ENCODE measurements at places on chromosomes 7 and 10.
A peak's percentile ranks its signal among the peaks of the same experiment; 100 is the strongest.

DNA sequence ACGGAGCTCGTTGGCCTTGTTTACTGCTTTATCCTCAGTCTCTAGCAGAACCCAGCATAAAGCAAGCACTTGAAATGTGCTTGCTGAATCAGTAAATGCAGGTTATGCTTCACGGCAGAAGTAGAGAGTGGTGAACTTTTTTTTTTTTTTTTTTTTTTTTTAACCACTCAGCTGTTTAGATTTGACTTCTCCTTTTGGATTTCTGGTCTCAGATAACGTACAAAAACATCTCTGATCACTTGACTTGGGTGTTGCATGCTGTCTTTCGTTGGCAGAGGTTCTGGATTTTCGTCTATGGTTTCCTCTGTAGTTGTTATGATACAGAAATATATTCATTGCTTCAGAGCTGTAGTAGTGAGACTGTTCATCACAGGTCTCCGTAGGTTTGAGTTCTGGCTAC is 242.5 kb upstream of the HABP2 start:
- DNase-seq = no peak

GRCh38 chr7:1210321-1210978 is 22.2 kb upstream of the UNCX start:
- no peak for DNase-seq

GRCh38 chr10:108597031-108597430 is 1326.3 kb downstream of the XPNPEP1 start:
- DNase-seq = no peak

- no peak for DNase-seq
Measured at GRCh38 chr10:11355592-11355991, 255.9 kb downstream of the USP6NL start.

GRCh38 chr7:44187636-44188416 is 1.4 kb downstream of the GCK start:
- DNase-seq = no peak

GRCh38 chr7:131482800-131483199 is 73.6 kb downstream of the PODXL start:
- DNase-seq = no peak

DNA sequence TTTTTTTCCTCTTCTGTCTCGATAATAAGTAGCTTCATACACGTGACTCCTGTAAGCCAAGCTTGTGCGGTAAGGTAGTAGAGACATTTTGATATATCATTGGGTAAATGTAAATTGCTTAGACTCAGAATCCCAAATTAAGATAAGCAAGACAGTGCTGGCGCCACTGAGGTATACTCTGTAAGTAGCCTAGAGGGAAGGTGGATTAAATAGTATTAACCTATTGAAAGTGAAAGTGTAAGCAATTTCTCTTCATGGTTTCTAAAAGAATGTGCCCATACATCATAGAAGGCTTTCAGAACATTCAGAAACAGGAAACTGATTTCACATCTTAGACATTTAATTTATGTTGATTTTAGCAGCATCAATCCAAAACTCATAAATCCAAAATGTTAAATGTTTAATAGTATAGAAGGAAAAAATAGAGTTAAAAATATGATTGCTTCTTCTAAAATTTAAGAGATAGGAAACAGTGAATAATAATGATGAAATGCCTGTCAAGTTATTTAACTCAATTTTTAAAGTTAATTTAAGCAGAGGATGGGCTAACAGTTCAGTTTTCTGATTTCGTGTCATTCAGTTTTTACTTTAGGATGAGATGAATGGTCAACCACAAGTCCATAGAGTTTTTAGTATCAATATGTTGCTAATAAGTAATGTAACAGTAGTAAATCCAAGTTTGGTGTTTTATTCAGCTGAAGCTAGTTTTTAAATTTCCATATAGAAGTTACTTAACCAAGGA is 36.8 kb downstream of the LRRC72 start:
- peak; percentile 41 for DNase-seq

- peak; percentile 71 for DNase-seq
Measured at GRCh38 chr10:1061930-1062774, 6.0 kb downstream of the WDR37 start.

GRCh38 chr10:23980094-23980493 is 228.8 kb upstream of the KIAA1217 start:
- DNase-seq = no peak

- peak; percentile 84 for DNase-seq
Measured at GRCh38 chr10:29998142-29998808, 61.1 kb downstream of the JCAD start.

GRCh38 chr10:114719311-114719710 is 61.2 kb upstream of the ABLIM1 start:
- DNase-seq = no peak

DNA sequence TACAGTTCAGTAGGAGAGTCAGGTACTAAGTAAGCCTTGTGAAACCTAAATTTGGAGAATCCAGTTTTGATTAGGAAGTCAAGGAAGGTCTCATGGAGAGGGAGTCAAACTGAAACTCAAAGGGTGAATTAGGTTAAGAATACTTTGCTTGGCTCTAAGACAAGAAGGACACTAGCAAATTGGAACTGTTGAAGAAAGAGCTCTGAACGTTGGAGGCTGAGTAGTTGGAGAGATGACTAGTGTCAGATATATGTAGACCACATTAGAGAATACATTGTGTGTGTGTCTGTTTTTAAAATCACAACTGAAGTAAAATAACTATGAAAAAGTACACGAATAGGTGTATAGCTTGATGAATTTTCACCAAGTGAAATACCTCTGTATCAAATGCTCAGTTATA is 6.3 kb downstream of the VPS26A start:
- DNase-seq = no peak

- DNase-seq = no peak
Measured at GRCh38 chr10:119360181-119360921, 153.0 kb downstream of the GRK5 start.

DNA sequence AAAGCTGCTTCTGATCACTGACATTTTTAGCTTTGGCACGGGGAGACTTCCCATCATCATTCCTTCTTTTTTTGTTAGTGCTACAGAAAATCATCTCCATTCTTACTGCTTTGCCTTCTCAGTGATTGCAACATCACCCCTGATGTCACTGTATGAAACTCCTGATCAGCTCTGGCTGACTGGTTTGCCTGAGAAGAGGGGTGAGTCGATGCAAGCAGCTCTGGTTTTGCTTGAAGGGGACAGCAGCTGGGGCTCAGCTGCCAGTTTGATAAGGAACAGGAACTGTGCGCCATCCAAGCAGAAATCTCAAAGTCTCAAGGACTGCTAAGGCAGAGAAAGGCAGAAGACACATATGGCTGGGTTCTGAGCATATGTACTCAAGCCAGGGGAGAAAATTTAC is 808.5 kb upstream of the CELF2 start:
- DNase-seq = no peak

GRCh38 chr10:43921881-43922280 is 273.2 kb upstream of the ZNF32 start:
- no peak for DNase-seq

- no peak for DNase-seq
Measured at GRCh38 chr7:92569137-92569536, 21.1 kb downstream of the FAM133B start.

DNA sequence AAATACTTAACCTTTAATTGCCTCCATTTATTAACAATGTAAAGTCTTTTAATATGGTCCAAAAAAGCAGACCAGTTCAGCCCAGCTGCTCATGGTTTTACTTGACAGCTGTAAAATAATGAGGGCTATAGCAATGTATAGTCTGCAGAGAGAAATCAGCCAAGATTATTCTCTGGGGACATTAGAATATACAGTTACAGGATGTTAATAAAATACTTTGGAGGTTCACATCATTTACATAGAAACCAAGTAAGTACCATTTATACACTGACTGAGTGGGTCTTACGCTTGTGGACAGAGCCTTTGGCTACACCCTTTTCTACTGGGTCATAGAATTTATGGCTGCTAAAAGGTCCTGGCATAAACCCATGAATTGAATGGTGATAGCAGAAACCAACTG is 340.7 kb upstream of the CELF2 start:
- DNase-seq = no peak

DNA sequence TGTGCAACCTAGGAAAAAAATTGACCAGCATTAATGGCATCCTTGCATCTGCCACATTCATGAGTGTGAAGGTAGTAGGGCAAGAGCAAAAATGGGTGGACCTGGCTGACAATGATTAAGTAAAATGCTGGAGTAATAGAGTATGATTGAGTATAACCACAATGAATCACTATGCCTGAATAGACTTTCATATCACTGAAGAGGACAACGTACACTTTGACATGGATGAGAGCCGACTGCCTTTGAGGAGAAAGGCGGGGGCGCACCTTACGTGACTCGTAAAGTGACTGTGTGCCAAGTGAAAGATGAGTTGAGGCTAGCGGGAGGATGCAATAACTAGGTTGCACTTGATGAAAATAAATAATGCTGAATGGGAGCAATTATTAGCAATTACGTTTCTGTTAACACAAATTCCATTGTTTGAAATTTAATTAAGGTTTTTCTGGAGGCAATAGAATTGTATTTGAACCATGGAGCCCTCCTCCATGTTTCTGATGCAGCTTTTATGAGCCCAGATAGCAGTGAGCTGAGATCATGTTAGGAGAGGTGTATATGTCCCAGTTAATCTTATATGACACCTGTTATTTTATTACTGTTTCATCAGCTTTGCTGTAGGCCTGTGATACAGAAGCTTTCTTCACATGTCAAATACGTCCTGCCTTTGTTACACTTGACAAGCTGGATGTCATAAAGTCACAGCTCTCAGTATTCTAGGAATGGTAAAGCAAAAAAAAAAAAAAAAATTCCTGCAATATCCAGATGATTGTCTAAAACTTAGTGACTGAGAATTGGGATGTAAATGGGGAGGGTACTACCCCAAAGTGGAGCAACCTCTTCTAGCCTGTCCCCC is 596.5 kb downstream of the NXPH1 start:
- no peak for DNase-seq

DNA sequence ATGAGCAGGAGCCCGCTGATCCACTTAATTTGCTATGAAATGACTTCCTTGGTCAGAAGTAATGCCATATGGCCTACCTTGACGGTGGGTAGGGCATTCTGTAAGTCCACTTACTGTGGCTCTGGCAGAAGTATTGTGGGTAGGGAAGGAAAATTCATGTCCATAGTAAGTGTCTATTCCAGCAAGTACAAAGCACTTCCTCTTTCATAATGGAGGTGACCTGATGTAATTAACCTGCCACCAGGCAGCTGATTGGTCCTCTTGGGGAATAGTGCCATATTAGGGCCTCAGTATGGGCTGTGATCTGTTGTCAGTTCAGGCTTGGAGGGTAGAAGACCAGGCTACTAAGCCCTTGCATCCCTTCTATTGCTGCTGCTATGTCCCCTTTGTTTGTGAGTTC is 103.9 kb downstream of the SLC37A3 start:
- DNase-seq = no peak

DNA sequence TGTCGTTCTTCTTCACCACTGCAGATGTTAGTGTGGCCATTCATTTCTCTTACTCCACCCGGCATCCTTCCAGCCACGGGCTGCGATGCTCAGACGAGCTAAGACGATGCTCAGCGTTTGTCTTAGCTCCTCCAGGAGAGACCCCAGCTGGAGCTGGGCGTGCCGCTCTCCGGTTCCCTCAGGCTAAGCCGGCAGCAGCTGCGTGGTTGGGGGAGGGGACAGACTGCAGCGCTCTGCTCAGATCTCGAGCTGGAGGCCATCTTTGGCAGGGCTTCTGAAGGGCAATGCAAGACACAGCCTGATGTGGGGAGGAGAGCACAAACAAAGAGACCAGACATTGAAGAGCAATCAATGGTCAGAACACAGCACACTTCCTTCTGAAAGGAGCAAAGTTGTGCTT is 4.8 kb downstream of the INA start:
- DNase-seq = no peak

DNA sequence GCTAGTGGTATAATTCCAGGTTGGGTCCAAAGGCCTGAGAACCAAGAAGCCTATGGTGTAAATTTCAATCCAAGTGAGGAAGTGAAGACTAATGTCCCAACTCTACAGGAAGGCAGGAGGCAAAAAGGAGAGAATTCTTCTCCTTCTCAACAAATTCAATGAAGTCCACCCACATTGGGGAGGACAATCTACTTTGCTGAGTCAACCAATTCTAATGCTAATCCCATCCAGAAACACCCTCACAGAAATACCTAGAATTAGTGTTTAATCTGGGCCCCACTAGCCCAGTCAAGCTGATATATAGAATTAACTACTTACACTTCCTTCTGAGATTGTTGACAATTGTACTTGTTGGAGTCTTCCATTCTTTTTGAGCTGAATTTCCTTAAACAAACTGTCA is 413.2 kb upstream of the PHF14 start:
- DNase-seq = no peak

- DNase-seq = no peak
Measured at GRCh38 chr10:24737001-24737400, 13.3 kb upstream of the ARHGAP21 start.

GRCh38 chr10:62025134-62025794 is 123.8 kb downstream of the ARID5B start:
- peak; percentile 49 for DNase-seq

DNA sequence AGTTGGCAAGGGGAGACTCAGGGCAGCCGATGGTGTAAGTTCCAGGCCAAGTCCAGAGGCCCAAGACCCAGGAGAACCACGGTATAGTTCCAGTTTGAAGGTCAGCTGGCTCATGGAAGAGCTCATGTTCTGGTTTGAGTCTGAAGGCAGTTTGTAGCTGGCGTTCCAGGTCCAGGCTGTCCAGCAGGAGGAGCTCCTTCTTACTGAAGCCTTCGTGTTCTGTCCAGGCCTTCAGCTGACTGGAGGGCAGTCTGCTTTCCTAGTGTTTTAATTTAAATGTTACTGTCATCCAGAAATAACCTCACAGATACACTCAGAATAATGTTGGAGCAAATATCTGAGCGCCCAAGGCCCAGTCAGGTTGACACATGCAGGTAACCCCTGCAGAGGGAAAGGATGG is 4.2 kb downstream of the SUN1 start:
- DNase-seq = peak; percentile 60

DNA sequence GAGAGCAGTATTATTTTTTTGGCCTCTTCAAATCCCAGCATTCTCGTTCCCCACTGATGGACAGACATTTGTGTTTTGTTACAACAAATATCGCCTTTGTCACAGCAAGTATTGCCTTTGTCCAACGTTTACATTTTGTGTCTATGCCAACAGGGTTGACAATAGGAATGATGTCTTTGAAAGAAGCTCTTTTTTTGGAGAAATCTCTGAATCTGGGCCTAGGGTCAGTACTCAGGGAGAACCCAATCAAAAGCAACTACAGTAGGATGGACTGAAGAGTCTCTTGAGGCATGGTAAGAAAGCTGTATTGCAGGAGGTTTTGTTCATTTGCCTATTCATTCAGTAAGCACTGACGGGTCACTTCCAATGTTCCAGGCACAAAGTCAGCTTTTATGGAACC is 57.7 kb upstream of the KLF14 start:
- DNase-seq = no peak

DNA sequence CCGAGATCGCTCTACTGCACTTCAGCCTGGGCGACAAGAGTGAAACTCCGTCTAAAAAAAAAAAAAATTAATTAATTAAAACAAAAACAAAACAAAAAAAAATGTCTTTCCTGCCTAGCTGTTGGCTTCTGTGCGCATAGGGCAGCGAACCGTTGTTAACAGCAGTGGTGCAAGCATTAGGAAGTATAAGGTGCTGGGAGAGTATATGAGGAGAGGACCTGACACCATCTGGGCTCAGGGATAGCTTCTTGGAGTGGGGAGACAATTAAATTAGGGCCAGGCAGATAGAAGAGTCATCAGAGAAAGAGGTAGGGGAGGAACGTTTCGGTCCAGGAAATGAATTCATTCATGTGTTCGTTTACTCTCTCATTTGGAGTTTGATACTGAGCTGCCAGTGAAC is 46.2 kb upstream of the EZH2 start:
- no peak for DNase-seq

All from endothelial cell of umbilical vein (primary cell).